Gastrocnemius medialis (tissue), 4 donors: ENCODE measurements at places on chromosomes 1 and 21. TPM values are rescaled to one million over a fixed set of nuclear protein-coding genes. Genes with fewer than 3 reads are reported as not detected.

SPRR2A gene
- total RNA-seq = not detected

DFFB gene
- 1.3 TPM for total RNA-seq

LRRC38 gene
- total RNA-seq = 2.1 TPM

SPRR1A gene
- total RNA-seq = not detected

PRAMEF25 gene
- not detected for total RNA-seq

SLC44A3 gene
- 0.19 TPM for total RNA-seq

TAS1R3 gene
- total RNA-seq = 0.44 TPM

ST6GALNAC5 gene
- total RNA-seq = not detected

C1orf159 gene
- 5.7 TPM for total RNA-seq

B3GALT5 gene
- total RNA-seq = 0.02 TPM

LENEP gene
- not detected for total RNA-seq

PLA2G2F gene
- total RNA-seq = not detected

ACOT11 gene
- 3.2 TPM for total RNA-seq

GNAT2 gene
- total RNA-seq = not detected

VCAM1 gene
- total RNA-seq = 1.6 TPM

SLAMF7 gene
- not detected for total RNA-seq

PMF1 gene
- total RNA-seq = 119 TPM

PPP1R15B gene
- 26.5 TPM for total RNA-seq

LRRC71 gene
- total RNA-seq = not detected

RNU1-1 gene
- total RNA-seq = not detected

CSMD2 gene
- not detected for total RNA-seq

RYR2 gene
- 0.05 TPM for total RNA-seq

TMEM9 gene
- total RNA-seq = 11.9 TPM

ZBTB37 gene
- total RNA-seq = 3.5 TPM

SEC22B gene
- 19.5 TPM for total RNA-seq

CGN gene
- 0.78 TPM for total RNA-seq

WDR3 gene
- total RNA-seq = 23.6 TPM

ZNF593OS gene
- total RNA-seq = not detected

GUCA2A gene
- 6.0 TPM for total RNA-seq

OR14K1 gene
- not detected for total RNA-seq

HOOK1 gene
- total RNA-seq = 0.10 TPM

PYHIN1 gene
- total RNA-seq = not detected

C1QC gene
- 66.3 TPM for total RNA-seq
